ENCODE measurements at places on chromosomes 2 and 18.

DNA sequence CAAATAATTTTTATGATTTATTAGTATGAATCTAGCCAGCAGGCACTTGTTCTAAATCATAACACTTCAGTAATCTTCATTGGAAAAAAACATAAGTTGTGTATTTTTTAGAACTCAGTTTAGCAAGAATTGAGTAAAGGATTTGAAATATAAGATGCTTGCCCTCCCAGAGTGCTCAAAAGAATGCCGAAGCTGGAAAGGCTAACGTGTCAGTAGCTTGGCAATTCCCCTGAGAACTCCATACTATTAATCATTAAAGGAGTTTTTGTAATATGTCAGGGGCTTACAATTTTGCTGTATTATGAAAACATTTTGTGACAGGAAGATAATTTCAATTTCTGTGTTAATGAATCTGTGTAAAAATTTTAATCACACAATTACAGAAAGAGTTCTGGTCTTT lies 122.7 kb downstream of the GULP1 start:
- peaks cover 28% of the 10 kb centered on the region for H3K36me3 ChIP-seq
- peaks cover 49% of the 10 kb centered on the region for H3K4me1 ChIP-seq
- H3K27ac ChIP-seq, result no peak overlapping the region
- DNase-seq, result no peak
- H3K27me3 ChIP-seq, result peaks cover 31% of the 10 kb centered on the region

DNA sequence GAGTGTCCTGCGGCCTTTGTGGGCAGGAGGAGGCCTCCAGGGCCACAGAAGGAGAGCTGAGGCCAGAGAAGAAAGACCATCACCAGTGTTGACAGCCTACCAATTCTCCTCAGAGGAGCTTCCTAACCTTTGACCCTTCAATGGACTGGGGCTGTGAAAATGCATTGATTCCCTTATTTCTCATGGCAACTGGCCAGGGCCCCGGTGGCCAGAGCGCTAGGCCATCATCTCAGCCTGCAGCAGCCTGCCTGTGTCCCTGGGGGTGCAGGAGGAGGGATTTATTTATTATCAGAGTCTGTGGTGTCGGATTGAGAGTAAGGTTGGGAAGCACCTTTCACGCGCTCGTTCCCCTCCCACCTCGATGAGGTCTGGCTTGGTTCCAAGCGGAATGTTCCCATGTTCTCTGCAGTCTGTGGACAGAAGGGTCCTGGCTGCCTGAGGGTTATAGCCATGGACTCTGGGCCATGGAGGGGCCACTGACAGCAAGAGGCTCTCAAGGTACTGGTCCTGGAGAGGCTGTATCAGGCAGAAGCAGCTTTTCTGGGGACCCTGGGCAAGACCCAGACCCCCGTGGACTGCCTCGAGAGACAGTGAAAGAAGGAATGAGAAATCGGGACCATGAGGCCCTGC lies 53.8 kb downstream of the CYP27C1 start:
- DNase-seq, result no peak
- no peaks in the 10 kb centered on the region for H3K27me3 ChIP-seq
- H3K4me3 ChIP-seq, result no peak overlapping the region
- H3K4me1 ChIP-seq, result peaks cover 17% of the 10 kb centered on the region

DNA sequence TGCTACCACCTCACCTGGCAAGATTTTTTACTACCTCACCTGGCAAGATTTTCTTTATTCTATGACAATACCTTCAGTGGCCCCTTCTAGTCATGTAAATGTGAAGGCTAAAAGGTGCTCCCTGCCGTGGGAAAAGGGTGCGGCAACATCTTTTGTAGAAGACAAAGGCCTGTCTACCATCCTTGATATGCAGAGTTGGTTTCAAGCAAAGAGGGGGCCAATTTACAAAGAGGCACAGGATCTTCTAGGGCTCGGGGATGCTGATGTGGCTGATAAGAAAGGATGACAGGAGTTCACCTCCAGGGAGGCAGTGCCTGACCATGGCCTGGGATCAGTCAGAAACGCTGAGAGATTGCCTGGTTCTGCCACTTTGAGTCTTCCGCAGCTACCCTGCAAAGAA lies 165.4 kb upstream of the SLC1A4 start:
- DNase-seq, result peak; percentile 49
- H3K27ac ChIP-seq, result peak overlapping the region; percentile 29
- no peak overlapping the region for H3K4me3 ChIP-seq

- H3K27me3 ChIP-seq, result no peaks in the 10 kb centered on the region
- no peaks in the 10 kb centered on the region for H3K4me1 ChIP-seq
- no peak for DNase-seq
- H3K36me3 ChIP-seq, result no peaks in the 10 kb centered on the region
Observed at GRCh38 chr2:217725409-217725808, 277.4 kb downstream of the TNS1 start.

DNA sequence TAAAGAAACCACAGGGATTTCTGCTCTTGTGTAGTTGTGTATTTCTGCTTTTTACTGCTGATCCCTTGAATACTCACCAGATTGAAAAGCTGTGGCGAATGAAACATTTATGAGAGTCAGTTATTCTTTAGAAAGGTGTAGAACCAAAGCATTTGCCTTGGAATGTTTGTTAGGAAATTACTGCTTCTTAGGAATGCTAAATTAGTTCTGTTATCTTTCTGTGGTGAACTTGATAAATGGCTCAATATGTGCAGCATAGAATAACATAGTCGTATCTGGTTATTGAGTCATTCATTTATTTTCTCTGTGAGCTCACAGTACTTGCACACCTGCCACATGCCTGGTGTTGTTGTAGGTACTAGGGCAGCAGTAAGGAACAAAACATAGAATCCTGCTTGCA lies 57.0 kb upstream of the FAM237A start:
- H3K27ac ChIP-seq, result peak overlapping the region; percentile 15
- H3K36me3 ChIP-seq, result peaks cover 3% of the 10 kb centered on the region
- H3K4me1 ChIP-seq, result peaks cover 11% of the 10 kb centered on the region
- H3K27me3 ChIP-seq, result no peaks in the 10 kb centered on the region

DNA sequence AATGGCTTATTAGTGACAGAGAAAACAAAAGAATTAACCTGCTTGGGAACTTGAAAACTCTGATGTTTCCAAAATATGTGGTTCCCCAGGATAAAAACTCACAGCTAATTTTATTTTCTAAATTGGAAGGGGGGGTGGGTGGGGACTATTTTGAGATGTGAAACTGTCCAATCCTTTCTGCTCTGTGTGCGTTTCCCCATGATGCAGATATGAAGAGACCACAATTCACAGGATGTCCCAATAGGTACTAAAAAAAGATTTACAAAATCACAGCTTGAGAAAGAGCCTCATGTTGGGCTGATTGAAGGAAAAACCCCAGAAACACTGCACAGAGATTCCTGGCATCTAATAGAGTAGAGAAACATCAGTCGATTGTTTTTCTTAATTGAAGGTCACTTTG lies 273.2 kb downstream of the ARHGAP15 start:
- H3K4me3 ChIP-seq, result no peak overlapping the region
- H3K36me3 ChIP-seq, result no peaks in the 10 kb centered on the region
- DNase-seq, result no peak
- H3K27ac ChIP-seq, result no peak overlapping the region

DNA sequence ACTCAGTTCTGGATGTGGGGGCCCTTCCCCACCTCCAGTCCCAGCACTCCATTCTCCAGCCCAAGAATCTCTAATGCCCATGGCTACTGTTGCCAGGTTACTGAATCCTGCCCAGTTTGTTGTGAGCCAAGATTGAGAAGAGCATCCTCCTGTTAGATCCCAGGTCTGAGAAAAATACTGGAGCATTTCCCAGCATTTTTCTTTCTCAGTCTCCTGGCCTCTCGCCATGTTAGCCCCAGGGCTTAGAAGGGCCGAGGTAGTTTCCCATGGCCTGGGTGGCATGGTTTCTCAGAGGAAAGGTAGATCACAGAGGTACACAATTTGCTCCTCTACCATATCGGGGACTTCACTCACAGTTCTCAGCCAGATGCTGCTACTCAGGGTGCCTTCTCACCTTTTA lies 135.7 kb downstream of the OTX1 start:
- H3K4me1 ChIP-seq, result peaks cover 3% of the 10 kb centered on the region
- peaks cover 12% of the 10 kb centered on the region for H3K36me3 ChIP-seq
- H3K27me3 ChIP-seq, result peaks cover 5% of the 10 kb centered on the region
- no peak overlapping the region for H3K27ac ChIP-seq
- H3K4me3 ChIP-seq, result no peak overlapping the region

DNA sequence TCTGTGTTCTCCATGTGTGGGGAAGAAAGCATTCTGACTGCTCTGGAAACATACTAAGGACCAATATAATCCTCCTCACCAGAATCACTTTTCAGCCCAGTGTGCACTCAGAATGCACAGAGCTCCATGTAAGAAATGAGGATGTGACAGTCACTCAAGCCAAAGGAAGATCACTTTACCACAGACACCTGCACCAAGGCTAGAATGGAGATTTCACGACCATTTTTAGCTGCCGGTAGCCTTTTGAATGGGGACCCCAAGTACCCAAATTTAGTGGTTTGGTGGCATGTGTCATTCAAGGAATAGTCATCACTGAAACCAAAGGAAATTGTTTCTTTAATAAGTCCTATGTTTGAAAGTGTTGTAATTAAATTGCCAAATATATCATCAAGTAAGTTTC lies 613.2 kb upstream of the ACVR2A start:
- no peak overlapping the region for H3K27ac ChIP-seq
- peaks cover 12% of the 10 kb centered on the region for H3K4me1 ChIP-seq
- no peak for DNase-seq
- no peaks in the 10 kb centered on the region for H3K27me3 ChIP-seq
- no peaks in the 10 kb centered on the region for H3K36me3 ChIP-seq

DNA sequence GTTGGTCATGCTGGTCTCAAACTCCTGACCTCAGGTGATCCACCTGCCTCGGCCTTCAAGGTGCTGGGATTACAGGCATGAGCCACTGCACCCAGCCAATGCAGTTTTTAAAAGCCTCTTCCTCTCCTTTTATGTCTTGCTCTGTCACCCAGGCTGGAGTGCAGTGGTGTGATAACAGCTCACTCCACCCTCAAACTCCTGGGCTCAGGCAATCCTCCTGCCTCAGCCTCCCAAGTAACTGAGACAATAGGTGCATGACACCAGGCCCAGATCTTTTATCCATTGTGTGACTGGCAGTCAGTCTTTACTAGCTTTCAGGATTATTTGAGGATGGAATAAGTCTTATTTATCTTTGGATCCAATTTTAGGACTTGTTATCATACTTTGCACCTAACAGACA lies 13.2 kb downstream of the KCTD18 start:
- no peaks in the 10 kb centered on the region for H3K27me3 ChIP-seq
- peaks cover 8% of the 10 kb centered on the region for H3K36me3 ChIP-seq
- H3K27ac ChIP-seq, result no peak overlapping the region
- no peaks in the 10 kb centered on the region for H3K4me1 ChIP-seq

GRCh38 chr2:128489526-128490273 lies 171.0 kb upstream of the HS6ST1 start:
- H3K27me3 ChIP-seq, result no peaks in the 10 kb centered on the region
- no peak overlapping the region for H3K4me3 ChIP-seq
- H3K27ac ChIP-seq, result peak overlapping the region; percentile 51
- no peaks in the 10 kb centered on the region for H3K36me3 ChIP-seq

DNA sequence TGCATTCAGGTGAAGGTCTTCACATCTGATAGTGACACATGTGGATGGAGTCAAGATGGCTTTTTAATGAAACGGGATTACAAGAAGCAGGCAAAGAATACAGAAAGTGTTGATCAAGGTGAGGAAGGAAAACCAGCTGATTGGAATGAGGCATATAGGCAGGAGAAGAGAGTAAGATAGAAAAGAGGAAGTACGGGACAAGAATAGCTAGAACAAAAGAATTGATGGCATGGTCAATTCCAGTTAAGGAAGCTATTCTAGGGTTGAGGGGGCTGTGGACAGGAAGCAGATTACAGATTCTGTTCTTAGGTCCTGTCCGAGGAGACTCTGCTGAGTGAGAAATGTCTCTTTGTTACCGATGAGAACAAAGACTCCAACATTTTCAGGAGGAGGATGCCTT lies 13.2 kb upstream of the NCK2 start:
- no peak overlapping the region for H3K27ac ChIP-seq
- no peaks in the 10 kb centered on the region for H3K4me1 ChIP-seq
- no peak for DNase-seq
- H3K4me3 ChIP-seq, result no peak overlapping the region
- H3K36me3 ChIP-seq, result peaks cover 15% of the 10 kb centered on the region

GRCh38 chr2:20179466-20179754 lies 45.5 kb downstream of the SDC1 start:
- no peaks in the 10 kb centered on the region for H3K4me1 ChIP-seq
- no peak overlapping the region for H3K27ac ChIP-seq
- DNase-seq, result no peak
- H3K36me3 ChIP-seq, result no peaks in the 10 kb centered on the region
- no peak overlapping the region for H3K4me3 ChIP-seq

- H3K27ac ChIP-seq, result no peak overlapping the region
- H3K4me1 ChIP-seq, result peaks cover 26% of the 10 kb centered on the region
- no peak for DNase-seq
- H3K4me3 ChIP-seq, result no peak overlapping the region
- no peaks in the 10 kb centered on the region for H3K27me3 ChIP-seq
Observed at GRCh38 chr18:36349552-36349951, 52.0 kb downstream of the FHOD3 start.

DNA sequence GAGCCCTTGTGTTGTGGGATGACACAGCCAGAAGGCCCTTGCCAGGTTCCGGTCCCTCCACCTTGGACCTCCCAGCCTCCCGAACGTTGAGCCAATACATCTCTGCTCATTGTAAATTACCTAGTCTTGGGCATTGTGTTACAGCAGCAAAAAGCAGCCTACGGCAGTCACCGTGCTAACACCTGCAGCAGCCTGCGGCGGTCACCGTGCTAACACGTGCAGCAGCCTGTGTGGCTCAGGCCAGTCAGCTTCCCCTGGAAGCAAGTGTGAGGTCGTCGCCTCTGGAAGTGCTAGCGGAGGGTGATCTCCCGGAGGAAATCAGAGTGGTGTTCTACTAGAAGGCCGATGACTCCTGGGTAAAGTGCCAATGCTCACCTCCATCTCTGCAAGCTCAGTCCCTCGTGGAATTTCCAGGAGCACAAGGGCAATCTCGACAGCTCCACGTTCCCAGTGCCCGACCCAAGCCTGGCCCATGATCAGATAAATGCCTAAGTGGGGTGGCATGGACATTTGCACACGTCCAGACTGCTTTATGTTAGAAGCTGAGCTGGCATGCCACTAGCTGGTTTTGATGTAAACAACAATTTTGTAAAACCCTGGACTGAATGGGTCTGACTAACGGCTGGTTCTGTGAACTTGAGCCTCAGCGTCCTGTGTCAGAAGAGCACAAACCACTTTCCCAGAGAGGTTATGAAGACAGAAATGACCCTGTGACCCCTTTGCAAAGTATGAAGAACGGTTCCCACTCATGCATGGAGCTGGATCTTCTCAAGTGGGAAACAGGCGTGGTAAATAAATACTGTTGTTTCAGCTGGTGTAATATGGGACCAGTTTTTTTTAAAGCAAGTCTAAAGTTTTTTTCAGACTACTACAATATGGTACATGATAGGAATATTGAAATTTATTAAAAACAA lies 11.4 kb upstream of the CNDP1 start:
- peaks cover 55% of the 10 kb centered on the region for H3K36me3 ChIP-seq
- H3K27me3 ChIP-seq, result no peaks in the 10 kb centered on the region
- DNase-seq, result no peak
- no peak overlapping the region for H3K27ac ChIP-seq
- H3K4me1 ChIP-seq, result 0 out of 2 replicates have a peak, but pooled peaks cover 2% of the 10 kb centered on the region

GRCh38 chr2:130768191-130768855 lies 13.0 kb downstream of the AMER3 start:
- peak; percentile 49 for DNase-seq
- no peak overlapping the region for H3K27ac ChIP-seq
- no peaks in the 10 kb centered on the region for H3K36me3 ChIP-seq
- H3K4me1 ChIP-seq, result peaks cover 7% of the 10 kb centered on the region
- no peak overlapping the region for H3K4me3 ChIP-seq
- H3K27me3 ChIP-seq, result no peaks in the 10 kb centered on the region

Data from WTC11 (cell line).